HCEC 1CT (cell line): ENCODE measurements at places on chromosomes 2 and 18.
A peak's percentile ranks its signal among the peaks of the same experiment; 100 is the strongest.

DNA sequence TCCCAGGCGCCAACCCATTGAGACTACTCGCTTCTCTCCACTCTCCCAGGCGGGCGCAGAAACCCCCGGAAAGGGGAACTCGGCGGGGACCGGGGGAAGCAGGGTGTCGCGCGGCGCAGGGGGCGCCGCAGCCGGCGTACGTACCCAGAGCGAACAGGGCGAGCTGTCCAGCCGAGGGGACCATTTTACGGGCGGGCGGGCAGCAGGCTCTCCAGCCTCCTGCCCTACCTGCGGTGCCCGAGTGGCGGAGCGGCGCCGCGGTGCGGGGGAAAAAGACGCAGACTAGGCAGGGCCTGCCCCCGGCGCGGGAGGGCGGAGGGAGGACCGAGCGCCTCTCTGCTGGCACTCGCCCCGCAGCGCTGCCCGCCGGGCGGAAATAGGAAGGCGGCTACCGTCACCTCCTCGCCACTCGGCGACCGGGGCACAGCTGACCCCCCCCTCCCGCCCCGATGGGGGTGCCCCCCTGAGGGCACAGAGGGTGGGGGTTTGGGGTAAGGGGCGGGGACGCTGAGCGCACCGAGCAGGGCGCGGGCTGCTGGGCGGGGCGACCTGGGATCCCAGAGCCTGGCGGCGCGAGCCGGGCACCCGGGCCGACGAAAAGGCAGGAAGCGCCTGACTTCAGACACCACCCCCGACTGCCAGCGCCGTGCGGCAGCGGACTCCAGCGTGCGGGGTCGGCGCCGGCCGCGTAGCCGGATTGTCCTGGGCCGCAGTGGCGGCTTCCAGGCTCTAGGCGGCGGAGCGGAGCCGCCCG lies at the start of gene TGFA:
Gene TGFA (minus strand): TSS at position 243 of the 754 bp plus-strand sequence. CDS start 59 bp downstream, at position 184.
- DNase-seq: peak; percentile 3

DNA sequence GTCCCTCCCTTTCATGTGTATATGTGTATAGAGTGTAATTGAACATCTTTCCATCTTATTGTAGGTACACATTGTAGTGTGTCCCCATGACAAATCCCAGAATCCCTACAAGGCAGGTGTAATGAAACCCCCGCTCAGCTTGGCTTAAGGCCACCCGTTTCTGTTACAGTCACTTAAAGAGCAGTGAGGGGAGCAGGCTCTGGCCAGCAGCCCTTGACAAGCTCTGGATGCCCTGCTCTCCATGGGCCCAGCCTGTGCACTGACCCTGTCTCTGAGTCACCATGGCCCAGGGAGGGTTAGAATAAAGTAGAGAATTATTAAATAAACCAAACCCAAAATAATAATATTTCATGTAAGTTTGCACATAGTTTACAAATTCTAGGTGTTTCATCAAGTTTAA lies 17.2 kb upstream of the MAL start:
- no peak for DNase-seq

- peak; percentile 50 for DNase-seq
Measured at GRCh38 chr18:9627642-9628041, 13.3 kb upstream of the PPP4R1 start.

DNA sequence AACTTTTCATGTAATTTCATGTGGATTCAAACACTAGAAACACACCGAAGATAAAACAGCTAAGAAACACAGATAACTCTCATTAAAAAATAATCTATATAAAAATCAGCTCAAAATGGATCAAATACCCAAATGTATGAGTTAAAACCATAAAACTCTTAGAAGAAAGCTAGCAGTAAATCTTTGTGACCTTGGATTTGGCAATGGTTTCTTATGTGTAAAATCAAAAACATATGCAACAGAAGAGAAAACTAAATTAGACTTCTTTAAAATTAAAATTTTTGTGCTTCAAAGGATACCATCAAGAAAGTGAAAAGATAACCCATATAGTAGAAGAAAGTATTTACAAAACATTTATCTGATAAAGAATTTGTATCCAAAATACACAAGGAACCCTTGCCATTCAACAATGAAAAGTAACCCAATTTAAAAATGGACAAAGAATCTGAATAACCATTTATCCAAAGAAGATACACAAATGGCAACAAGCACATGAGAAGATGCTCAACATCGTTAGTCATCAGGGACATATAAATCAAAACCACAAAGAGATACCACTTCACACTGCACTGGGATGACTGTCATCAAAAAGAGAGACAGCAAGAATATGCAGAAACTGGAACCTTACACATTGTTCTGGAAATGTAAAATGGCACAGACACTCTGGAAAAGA lies 27.5 kb downstream of the GAREM1 start:
- DNase-seq: no peak

GRCh38 chr2:121826036-121826435 lies 70.6 kb downstream of the TSN start:
- no peak for DNase-seq

GRCh38 chr2:198102856-198103255 lies 298.5 kb downstream of the PLCL1 start:
- no peak for DNase-seq

GRCh38 chr2:235834781-235835180 lies 333.4 kb downstream of the GBX2 start:
- DNase-seq: no peak

- DNase-seq: no peak
Measured at GRCh38 chr18:76405280-76405679, 89.8 kb downstream of the ZNF516 start.

DNA sequence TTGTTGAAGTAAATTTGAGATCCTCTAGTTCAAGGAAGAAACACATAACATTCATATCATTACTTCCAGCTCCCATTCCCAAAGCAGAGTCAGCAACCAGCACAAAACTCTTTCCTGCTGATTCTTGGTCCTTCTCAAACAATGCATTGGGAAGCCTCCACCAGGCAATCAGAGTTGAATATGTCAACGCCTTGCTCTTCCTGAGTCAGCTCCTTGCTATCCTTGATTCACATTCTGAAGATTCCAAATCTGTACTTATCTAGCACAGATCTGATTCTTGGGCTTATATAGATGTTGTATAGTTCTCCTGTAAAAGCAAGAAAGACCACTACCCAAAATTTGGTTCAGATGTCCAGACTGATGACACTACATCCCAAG lies 29.6 kb downstream of the CFAP210 start:
- no peak for DNase-seq

DNA sequence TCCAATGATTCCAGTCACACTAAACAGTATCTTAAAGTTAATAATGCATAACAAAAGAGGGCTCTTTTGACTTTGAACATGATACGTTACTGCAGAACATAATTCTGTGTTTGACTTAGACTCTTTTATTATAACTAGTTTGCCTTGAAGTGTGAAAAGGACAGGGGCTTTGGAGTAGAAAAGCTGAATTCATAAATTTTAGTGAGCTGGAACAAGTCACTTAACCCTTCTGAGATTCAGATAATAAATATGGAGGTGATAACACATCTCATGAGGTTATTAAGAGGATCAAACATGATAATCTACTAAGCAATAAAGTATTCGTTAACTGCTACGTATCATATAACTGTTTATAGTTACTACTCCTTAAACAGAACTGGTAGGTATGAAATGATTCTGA lies 44.7 kb upstream of the FLACC1 start:
- no peak for DNase-seq

GRCh38 chr18:3605486-3605952 lies 155.5 kb downstream of the TGIF1 start:
- DNase-seq: peak; percentile 47

- DNase-seq: no peak
Measured at GRCh38 chr2:3650140-3650920, 7.7 kb upstream of the ALLC start.

DNA sequence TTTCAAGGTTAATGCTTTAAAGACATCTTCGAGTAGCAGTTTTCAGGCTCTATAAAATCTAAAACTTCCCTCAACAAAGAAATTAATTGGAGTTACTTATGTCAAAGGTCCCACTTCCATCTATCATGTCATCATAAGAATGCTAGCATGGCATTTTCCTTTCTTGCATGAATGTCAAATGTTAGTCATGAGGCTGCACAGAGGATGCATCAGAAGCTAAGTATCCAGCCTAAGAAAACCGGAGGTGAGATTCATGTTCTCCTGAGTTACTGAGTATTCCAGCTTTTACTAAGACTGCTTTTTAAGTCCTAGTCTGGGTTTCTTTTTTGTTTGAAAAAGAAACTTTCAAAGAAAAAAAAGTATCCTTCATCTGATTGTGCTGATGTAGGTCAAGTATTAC lies 130.6 kb upstream of the CDH19 start:
- DNase-seq: no peak

DNA sequence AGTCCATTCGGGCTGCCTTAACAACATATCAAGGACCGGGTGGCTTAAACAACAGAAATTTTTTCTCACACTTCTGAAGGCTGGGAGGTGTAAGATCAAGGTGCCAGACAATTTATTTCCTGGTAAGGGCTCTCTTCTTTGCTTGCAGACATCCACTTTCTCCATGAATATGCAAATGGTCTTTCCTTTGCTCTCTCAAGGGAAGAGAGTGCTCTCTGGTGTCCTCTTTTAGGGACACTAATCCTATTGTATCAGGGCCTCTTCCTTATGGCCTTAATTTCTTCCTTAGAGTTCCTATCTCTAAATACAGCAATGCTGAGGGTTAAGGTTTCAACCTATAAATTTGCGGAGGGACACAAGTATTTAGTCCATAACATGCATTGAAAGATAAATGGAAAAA lies 770.8 kb downstream of the DSC3 start:
- no peak for DNase-seq

- DNase-seq: peak; percentile 42
Measured at GRCh38 chr2:60861736-60862135, 19.6 kb upstream of the REL start.

DNA sequence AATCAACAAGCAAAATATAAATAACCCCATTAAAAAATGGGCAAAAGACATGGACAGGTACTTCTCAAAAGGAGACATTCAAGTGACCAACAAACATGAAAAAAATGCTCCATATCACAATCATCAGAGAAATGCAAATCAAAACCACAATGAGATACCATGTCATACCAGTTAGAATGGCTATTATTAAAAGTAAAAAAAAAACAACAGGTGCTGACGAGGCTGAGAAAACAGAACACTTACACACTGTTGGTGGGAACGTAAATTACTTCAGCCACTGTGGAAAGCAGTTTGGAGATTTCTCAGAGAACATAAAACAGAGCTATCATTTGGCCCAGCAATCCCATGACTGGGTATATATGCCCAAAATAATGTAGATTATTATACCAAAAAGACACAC lies 69.1 kb downstream of the CWC22 start:
- DNase-seq: no peak

- no peak for DNase-seq
Measured at GRCh38 chr2:75705921-75706320, 4.8 kb downstream of the GCFC2 start.

GRCh38 chr18:7172611-7173010 lies 55.0 kb upstream of the LAMA1 start:
- DNase-seq: no peak

GRCh38 chr2:229180658-229181057 lies 90.4 kb downstream of the PID1 start:
- DNase-seq: no peak

- no peak for DNase-seq
Measured at GRCh38 chr2:154945984-154946383, 247.5 kb downstream of the KCNJ3 start.

- DNase-seq: no peak
Measured at GRCh38 chr2:212745359-212745758, 206.8 kb upstream of the ERBB4 start.

DNA sequence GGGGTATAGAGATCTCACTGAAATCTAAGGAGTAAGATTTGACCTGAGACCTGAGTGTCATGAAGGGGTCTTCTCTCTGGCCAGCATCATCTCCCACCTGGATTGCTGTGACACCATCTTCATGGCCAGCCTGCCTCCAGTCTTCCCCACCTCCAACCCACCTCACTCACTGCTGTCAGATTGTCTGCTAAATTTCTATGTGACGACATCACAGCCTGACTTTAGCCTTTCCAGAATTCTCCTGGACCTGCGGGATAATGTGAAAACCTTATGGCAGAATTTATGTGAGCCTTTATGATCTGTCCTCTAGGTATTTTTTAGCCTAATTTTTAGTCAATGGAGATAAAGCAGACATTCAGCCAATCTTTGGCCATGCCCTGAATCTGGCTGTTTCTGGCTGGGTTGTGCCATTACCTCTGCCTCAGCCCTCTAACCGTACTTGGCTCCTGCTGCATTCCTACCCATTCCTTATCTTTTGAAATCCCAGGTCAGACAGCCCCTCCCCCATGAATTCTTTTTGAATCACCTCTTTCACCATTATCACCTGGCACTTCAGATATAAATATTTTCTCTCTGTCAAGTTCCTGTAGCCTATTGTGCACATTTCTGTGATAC lies 66.4 kb upstream of the MMADHC start:
- no peak for DNase-seq

- DNase-seq: peak; percentile 86
Measured at GRCh38 chr18:23716516-23716915, 27.3 kb downstream of the LAMA3 start.

DNA sequence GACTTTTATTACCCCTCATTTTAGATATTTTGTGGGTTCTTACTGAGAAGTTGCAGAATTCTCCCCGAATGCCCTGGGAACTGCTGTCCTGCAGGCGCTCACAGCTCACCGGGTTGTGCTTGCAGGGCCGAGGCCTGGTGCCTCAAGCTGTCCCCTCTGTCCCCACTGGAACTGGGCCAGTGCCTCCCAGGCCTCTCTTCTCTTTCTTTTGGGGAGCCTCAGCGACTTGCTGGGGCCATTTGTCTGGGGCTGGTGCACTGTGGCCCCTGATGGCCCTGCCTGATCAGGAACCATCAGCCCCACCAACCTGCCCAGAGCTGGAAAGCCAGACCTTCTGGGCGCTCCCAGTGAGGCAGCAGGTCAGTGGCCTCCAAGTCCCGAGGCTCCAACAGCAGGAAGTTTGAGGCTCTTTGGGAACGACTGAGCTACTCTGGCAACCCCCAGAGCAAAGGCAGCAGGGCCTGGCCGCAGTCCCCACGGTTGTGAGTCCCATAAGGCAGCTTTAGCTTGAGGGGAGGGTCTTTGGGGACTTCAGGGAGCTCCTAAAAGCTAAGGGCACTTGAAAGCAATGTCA lies 14.7 kb upstream of the NEU4 start:
- DNase-seq: no peak

GRCh38 chr18:7383002-7383980 lies 152.4 kb downstream of the LRRC30 start:
- no peak for DNase-seq

GRCh38 chr2:29841386-29842004 lies 79.9 kb downstream of the ALK start:
- peak; percentile 44 for DNase-seq

DNA sequence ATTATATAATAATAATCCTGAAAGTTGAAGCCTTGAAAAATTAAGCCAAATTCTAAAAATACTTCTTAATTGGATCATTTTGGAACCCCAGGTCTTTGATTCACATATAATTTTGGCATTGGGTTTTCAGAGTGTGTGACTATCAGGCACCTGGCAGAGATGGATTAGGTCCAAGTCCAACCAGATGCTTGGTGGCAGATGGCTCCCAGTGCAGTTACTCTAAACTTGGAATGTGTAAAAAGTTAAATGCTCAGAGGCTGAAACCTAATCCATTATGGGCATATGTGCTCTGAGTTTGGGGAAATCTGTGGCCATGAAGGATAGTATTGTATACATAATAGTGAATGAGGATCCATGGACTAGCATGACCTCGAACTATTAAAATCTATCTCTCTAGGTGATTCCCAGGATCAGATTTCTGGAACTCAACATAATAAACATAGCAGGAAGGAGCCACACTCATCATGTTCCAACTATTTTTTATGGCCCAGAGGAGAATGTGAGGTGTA lies 333.0 kb downstream of the RPRM start:
- no peak for DNase-seq

- DNase-seq: peak; percentile 36
Measured at GRCh38 chr2:162928356-162928755, 89.8 kb upstream of the KCNH7 start.
